ENCODE measurements at places on chromosomes 12 and 14.
A peak's percentile ranks its signal among the peaks of the same experiment; 100 is the strongest.

DNA sequence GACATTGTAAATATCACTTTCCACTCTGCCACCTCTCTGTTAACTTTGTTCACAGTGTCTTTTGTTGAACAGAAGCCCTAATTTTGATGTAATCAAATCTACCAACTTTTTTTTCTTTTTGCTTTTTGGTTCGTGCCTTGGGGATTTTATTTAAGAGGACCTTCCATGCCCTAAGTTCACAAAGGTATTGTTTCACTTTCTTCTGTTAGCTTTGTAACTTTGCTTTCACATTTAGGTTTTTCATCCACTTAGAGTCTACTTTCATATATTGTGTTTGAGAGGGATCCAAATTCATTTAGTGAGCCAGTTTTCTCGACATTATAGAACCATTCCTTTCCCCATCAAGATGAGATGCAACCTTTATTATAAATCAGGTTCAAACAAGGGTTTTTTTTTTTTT, 275.7 kb upstream of the CRY1 start:
- no peak for DNase-seq

DNA sequence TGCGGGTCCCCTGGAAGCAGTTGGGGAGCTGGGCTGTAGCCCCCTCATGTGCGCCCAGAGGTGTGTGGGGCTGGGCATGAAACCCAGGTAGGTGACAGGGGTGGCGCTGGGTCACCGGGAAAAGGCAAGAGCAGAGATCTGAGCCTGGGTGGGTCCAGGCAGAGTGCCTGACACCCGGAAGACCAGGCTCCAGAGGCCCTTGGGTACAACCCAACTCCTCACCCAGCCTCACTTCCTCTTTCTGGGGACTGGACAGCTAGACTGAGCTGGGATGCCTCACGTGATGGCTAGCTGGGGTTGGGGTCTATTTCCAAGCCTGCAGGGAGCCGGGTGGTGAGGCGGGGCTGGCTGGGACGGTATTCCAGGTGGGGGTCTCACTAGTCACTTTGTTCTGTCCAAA, 16.3 kb upstream of the CYP46A1 start:
- DNase-seq, result peak; percentile 26

DNA sequence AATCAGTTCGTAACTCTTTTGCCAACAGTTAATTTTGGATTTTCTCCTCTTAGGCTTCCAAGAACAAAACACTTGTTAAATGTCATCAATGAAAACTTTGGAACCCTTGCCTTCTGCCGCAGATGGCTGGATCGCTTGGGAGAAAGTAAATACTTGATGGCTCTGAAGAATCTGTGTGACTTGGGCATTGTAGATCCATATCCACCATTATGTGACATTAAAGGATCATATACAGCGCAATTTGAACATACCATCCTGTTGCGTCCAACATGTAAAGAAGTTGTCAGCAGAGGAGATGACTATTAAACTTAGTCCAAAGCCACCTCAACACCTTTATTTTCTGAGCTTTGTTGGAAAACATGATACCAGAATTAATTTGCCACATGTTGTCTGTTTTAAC, 37.7 kb downstream of the USP44 start:
- DNase-seq, result no peak

GRCh38 chr12:53483979-53484377, 15.3 kb downstream of the MAP3K12 start:
- peak; percentile 26 for DNase-seq

- DNase-seq, result no peak
Measured at GRCh38 chr14:61524936-61525292, 170.4 kb upstream of the HIF1A start.

GRCh38 chr12:11154400-11154925, 16.5 kb upstream of the SMIM10L1 start:
- no peak for DNase-seq

DNA sequence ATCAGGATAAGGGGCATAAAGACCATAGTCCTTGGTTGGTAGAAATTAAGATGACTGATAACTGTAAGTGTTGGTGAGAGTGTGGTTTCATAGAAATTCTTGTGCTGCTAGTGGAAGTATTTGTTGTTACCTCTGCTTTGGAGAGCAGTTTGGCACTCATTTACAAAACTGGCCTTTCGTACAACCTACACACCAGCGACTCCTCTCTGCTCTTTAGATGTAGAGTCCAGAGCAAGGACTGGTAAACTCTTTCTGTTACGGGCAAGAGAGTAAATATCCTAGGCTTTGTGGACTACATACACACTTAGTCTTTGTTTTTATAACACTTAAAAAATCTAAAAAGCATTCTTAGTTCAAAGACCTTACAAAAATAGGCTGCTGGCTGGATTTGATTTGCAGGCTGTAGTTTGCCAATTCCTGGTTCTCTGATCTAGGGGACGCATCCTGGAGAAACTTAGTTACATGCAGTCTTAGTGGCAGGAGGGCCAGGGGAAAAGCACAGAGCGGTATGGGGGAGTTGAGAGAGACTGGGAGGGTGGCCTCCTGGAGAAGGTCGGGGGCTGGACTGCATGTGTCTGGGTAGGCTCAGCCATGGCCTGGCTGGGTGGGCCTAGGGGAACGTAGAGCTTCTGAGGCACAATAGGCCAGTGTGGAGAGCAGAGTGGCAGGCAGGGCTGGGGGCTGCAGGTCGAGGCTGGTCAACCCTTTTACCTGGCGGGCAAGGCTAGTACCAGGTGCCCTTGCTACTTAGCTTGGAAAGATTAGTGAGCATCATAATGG, 55.3 kb upstream of the AMN start:
- DNase-seq, result no peak

DNA sequence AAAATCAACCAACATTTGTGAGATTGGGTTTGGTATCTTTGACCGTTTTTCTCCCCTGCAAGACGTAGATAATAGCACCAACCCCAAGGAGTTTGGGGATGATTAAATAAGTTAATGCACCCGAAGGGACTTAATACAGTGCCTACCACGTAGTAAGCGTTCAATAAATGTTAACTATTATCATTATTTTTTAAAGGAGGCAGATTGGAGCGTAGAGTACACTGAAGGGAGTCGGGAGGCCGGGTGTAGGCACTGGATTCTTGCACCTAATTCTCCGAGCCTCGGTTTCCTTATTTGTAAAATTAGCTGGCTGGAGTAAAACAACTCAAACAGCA, 367 bp upstream of the FRS2 start:
- no peak for DNase-seq

- no peak for DNase-seq
Measured at GRCh38 chr14:92965281-92965680, 42.3 kb downstream of the CHGA start.

GRCh38 chr12:10128687-10129086, 1.3 kb downstream of the CLEC7A start:
- no peak for DNase-seq

DNA sequence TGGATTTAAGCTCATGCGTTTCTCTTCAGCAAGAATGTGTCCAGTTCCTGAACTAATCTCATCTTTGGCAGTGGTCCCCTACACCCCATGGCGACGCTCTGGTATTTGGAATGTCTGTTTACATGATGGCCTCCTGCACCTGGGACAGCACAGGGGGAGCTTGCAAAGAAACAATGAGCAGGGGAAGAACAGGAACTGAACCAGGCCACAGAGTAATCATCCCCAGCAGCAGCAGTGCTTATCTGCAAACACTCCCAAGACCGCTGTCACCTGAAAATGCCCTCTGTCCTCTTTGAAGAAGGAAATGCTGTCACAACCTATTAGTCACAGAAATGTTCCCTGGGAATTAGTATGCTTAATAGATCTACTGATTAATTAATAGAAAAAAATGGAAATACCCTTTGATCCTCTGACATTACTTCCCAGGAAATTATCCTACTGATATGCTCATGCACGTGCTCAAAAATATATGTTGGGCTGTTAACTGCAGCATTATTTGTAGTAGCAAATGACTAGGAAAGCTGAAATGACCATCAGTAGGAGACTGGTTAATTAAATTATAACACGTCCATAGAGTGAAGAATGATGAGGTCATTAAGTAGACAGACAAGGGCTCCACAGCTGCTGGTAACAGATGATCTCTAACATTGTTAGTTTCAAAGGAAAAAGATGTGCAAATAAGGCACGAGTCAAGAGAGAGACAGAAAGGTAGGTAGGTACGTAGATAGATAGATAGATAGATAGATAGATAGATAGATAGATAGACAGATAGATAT, 279.3 kb upstream of the FLRT2 start:
- DNase-seq, result no peak

DNA sequence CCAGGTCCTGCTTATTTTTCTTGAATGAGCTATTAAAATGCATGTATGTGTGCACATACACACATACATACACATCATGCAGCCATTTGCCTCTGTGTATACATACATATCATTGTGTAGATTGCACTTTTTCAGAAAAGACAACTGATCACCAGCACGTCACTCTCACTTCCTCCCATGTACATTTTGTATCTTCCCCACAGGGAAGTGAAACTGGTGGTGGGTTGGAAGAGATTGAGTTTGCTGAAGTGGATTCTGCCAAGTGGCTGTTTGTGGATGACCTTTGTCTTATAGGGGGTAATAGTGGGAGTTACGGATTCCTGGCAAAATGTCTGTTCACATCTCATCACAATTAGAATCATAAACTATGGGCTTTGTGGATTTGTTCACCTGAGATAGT, 448.6 kb downstream of the RAD51B start:
- DNase-seq, result peak; percentile 89

- DNase-seq, result no peak
Measured at GRCh38 chr14:59090572-59090971, 97.9 kb upstream of the DAAM1 start.

DNA sequence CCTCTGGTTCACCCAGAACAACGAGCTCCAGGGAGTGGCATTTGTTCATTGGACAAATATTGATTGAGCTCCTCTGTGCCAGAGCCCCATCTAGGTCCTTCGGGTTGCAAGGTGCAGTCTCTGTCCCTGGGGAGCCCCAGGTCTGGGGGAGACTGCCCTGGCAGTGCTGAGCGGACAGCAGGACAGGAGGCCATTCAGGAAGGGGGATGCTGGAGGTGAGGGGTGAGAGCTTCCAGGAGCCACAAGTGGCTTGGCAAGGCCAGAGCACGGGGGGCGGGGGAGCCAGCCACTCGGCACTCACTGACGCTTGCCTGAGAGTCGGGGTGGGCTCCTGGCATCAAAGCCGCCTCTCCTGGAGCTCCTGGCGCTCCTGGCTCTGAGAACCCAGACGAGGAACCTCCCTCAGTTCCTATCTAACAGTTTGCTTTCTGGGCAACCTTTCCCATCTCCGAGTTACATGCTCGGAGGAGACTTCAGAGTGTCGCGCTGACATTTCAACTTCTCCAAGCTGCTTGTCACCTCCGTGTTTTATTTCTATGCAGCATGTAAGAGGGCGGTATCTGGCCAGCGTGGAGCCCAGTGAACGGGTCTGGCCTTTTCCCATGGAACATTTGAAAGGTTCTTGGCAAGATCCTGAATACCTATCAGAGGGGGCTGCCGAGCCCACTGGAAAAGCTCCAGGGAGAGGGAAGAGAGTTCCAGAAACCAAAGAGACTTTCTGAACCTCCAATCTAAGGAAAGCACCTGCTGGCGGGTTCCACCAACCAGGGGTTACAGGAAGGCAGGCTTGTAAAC, 62.0 kb upstream of the BCL11B start:
- DNase-seq, result no peak

GRCh38 chr12:9810671-9811070, 16.6 kb upstream of the KLRF1 start:
- peak; percentile 49 for DNase-seq

- DNase-seq, result no peak
Measured at GRCh38 chr14:105588236-105588860, 62.0 kb downstream of the TMEM121 start.

- no peak for DNase-seq
Measured at GRCh38 chr14:79598339-79598738, 613.0 kb downstream of the DIO2 start.
